Stimulated activated CD4-positive, alpha-beta T cell treated with anti-CD3 and anti-CD28 coated beads, Interleukin-1b, Interleukin-23, amount 100 ng/mL, for 48 hours (primary cell): ENCODE measurements at places on chromosomes 13 and 19.

DNA sequence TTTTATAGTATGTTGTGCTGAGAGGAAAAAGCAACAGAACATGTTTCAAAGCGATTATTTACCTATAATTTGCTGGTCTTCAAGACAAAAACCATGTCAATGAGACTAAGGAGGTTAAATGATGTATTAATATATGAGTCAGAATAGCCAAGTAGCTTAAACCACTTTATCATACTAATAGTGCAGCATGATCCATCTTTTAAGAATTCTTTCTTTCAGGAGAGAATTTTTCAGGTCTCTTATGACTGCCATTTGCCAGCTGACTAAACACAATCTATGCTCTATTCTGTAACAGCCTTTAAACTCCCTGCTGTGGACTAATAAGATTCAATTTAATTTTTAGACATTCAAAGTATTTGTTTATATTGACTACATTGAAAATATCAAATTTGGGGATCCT, 93.7 kb downstream of the TRPC4 start:
- no peak for DNase-seq

DNA sequence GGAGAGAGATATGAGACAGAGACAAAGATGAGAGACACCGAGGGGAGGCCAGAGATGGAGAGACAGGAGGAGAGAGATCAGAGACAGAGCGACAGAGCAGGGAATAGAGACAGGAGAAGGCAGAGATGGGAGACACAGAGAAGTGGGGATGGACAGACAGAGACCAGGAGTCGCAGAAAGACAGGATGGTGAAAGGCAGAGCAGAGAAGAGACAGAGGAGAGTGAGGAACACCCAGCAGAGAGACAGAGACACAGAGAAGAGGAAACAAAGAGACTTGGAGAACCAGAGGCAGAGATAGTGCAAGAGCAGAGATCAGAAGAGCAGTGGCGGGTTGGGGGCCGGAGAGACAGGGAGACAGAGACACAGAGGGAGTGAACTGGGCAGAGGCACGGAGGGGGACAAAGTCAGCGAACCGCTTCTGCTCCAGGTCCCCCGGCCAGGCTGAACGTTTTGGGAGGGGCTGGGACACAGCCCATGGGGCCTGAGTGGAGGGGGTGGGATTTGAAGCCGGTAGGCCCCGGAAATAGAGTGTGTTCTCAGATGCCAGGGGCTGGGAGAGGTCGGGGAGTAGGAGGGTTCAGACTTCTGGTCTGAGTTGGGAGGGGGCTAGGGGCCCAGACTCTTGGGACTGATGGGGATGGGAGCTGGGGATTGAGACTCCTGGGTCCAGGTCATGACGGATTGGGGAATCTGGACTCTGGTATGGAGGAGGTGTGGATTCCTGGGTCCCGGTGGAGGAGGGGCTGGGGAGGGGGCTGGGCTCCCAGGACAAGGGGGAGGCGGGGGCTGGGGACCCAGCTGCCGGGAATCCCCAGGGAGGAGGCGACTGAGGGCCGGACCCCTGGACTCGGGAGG, 654 bp downstream of the ZNF579 start:
- no peak for DNase-seq

DNA sequence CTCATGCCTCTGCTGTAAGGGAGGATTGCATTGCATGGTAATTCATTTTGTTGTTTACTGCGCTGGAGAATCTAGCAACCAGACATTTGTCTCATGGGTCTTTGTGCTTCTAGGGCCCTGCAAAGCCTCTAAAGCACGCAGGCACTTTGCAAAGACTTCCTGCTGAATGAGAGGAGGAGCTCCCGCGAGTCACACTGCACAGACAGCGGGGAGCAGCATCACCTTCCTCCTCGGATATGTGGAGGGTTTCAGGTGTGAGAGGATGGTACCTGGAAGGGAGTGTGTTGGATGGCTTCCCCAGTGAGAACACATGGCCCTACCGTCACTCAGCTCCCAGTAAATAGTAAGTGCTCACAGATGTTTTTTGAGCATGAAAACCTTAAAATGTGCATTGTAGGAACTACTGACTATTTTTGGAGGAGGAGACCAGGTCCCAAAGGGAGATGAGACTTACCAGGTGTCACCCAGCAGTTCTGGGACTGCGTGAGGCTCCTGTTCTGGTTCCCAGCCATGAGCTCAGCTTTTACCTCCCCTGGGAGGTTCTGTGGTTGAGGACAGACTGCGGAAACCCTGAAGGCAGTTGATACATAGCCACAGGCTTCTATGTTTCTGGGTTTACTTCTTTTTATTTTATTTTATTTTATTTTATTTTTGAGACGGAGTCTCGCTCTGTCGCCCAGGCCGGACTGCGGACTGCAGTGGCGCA, 278.0 kb downstream of the FGF9 start:
- no peak for DNase-seq

DNA sequence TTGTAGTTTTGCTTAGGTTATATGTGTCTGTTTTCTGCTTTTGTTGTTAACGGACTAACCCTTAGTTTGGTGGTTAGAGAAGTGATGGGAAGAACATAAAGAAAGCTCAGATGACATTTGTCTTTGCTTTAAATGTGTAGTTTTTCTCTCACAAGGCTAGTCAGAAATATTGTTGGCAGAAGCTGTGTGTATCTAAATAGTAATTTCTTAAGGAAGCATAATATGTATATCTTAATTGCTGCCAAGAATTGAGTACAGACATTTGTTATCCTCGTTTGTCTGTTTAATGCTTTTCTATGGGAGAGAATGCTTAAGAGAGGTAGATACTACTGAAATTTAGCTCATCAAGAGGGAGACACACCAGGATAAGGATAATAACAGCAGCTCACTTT, 2.7 kb downstream of the RGCC start:
- DNase-seq: no peak

DNA sequence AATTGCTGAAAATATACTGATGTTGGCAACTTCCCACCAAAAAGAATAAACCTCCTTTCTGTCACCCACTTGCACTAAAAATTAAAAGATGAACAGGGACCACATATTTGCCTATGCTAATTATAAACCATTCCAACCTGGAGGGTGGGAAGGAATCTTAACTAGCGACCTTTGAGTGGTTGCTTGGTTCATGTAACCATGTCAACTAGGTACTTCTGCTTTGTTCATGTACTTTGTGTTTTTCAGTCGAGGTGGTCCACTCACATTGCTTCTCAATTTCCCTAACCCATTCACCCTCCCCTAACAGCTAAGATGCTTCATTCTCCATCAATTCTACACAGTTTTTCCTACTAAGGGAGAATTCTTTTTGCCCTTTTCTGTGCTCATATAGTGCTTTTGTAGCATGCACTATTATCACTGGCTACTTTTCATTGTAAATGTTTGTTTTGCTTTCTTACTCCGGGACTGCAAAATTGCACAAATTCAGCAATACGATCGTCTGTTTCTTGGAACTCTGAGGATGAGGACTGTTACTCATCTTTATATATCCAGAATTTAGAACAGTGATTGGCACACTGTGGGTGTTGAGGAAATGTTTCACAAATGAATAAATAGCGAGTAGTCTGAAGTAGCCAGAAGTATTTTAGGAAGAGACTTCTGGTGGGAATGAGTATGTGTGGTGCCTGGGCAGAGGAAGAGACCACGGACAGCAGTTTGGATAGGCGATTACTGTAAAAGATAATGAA, 187.5 kb downstream of the GPC6 start:
- DNase-seq: no peak

DNA sequence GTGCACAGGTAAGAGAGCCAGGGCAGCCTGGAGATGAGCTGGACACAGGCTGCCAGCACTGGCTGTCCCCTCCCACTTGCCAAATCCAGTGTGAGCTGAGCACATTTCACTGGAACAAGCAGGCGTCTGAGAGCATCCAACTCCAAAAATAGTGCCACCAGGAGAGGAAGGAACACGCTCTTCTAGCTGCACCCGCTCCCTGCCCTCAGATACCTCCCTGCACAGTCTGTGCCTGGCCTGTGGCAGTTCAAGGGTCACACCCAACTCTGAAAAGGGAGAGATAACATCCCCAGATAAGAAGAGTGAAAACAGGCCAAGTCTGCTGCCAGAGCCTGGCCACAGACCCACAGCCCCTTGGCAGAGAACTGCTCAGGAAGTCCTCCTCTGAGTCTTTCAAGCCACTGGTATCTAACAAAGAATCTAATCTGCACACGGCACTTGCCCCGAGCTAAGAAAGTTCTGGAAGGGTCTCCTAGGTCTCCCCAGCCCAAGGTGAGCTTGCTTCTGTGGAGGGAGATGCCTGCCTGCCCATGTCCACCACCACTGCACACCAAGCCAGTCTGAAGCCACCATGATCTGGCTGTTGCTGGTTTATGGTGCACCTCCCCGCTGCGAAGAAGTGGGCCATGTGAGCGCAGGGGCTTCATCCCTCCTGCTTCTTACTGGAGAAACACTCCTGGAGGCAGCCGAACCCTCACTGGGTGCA, 14.7 kb downstream of the ELL start:
- no peak for DNase-seq

- DNase-seq: no peak
Observed at GRCh38 chr13:38763446-38764381, 76.8 kb downstream of the FREM2 start.

- peak; percentile 33 for DNase-seq
Observed at GRCh38 chr13:29954082-29955028, 103.9 kb upstream of the UBL3 start.

- no peak for DNase-seq
Observed at GRCh38 chr13:22256111-22256639, 585.3 kb downstream of the FGF9 start.
